Regular cardiac myocyte (primary cell): ENCODE measurements at places on chromosomes 5 and 9. TPM values are rescaled to one million over a fixed set of nuclear protein-coding genes. Genes with fewer than 3 reads are reported as not detected.

Gene MEF2C
- total RNA-seq = 31.3 and 41.2 TPM in 2 replicates

Gene RGS3
- total RNA-seq = 51.6 and 68.2 TPM in 2 replicates

Gene PCDHGB7
- total RNA-seq = 1.9 and 4.5 TPM in 2 replicates

Gene TICAM2
- total RNA-seq = 3.1 and 6.3 TPM in 2 replicates

Gene RNF20
- total RNA-seq = 31.9 and 32.6 TPM in 2 replicates

Gene IL5
- 0.28 TPM in 1 of 2 replicates, not detected in the other for total RNA-seq

Gene WDR36
- total RNA-seq = 98.0 and 102 TPM in 2 replicates

Gene SGCD
- total RNA-seq = 0.77 and 0.85 TPM in 2 replicates
